Epithelial cell of esophagus (primary cell): ENCODE measurements at places on chromosomes 13 and 19.

DNA sequence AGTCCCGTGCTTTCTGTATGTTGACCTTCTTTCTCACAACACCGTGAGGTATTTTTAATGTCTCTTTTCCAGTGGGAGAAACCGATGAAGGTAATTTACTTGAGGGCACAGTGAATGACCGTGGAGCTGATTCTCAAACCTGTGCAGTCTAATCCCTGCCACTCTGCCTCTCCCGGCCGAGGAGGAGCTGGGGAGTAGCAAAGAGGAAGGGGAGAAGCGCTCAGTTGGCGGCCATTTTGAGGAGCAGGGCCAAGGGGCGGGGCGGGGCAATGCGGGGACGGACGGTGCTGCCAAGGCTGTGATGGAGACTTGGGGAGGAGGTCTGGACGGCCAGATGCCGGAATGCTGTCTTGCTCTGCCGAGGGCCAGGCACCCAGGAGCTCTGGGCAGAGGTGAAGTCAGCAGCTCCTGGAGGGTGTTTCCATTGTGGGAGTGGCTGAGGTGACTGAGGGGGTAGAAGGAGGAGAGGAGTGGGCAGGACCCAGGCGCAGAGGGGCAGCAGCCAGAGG is 12.4 kb upstream of the RANBP3 start:
- no peak for DNase-seq

- DNase-seq, result no peak
Measured at GRCh38 chr13:23129331-23129730, 51.4 kb upstream of the SGCG start.

DNA sequence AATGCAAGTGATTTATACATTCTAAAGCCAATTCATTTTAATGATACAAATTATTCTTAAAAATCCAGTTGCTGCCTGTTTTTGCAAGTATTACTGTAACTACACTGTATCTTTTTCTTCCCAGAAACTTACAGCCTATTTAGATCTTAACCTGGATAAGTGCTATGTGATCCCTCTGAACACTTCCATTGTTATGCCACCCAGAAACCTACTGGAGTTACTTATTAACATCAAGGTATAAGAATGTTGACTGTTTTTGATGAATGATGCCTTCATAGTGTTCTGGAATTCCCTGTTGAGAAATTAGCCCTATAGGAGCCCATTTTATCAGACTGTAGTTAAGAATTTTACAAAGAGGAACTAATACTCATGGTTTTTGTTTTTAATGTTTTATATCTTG is 25.0 kb downstream of the ITM2B start:
- no peak for DNase-seq

DNA sequence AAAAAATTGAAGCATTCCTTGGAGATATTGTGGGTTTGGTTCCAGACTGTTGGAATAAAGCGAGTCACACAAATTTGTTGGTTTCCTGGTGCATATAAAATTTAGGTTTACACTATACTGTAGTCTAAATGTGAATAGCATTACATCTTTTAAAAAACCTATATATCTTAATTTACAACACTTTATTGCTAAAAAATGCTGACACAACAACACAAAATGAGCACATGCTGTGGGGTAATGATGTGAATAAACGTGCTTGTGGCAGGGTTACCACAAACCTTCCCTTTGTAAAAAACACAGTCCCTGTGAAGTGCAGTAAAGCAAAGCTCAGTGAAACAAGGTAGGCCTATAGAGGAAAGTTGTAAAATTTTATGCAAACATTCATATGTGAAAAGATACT is 27.7 kb downstream of the MPHOSPH8 start:
- no peak for DNase-seq

GRCh38 chr19:51727349-51727880 is 3.6 kb upstream of the HAS1 start:
- peak; percentile 68 for DNase-seq

DNA sequence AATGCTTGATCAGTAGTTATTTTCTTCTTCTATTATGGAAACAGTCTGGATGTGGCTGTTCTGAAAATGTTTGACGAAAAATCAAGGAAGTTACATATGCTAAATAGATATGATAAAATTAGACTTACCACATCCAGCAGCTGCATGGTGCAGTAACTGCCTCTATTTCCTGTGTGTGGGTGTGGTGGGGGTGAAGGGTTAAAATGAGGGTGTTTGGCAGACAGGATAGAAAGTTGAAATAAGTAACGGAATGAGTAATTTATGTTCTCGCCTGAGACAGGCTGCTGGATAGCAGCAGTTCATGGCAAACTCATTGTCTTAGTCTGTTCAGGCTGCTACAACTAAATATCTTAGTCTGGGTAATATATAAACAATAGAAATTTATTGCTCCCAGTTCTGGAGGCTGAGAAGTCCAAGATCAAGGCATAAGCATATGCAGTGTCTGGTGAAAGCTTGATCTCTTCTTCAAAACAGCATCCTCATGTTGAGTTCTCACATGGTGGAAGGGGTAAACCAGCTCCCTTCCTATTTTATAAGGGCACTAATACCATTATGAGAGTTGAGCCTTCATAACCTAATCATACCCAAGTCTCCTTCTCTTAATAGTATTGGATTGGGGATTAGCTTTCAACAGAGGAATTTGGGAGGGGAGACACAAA is 1248.9 kb downstream of the SLITRK5 start:
- no peak for DNase-seq

- DNase-seq, result no peak
Measured at GRCh38 chr13:37342205-37342604, 236.7 kb upstream of the CSNK1A1L start.

DNA sequence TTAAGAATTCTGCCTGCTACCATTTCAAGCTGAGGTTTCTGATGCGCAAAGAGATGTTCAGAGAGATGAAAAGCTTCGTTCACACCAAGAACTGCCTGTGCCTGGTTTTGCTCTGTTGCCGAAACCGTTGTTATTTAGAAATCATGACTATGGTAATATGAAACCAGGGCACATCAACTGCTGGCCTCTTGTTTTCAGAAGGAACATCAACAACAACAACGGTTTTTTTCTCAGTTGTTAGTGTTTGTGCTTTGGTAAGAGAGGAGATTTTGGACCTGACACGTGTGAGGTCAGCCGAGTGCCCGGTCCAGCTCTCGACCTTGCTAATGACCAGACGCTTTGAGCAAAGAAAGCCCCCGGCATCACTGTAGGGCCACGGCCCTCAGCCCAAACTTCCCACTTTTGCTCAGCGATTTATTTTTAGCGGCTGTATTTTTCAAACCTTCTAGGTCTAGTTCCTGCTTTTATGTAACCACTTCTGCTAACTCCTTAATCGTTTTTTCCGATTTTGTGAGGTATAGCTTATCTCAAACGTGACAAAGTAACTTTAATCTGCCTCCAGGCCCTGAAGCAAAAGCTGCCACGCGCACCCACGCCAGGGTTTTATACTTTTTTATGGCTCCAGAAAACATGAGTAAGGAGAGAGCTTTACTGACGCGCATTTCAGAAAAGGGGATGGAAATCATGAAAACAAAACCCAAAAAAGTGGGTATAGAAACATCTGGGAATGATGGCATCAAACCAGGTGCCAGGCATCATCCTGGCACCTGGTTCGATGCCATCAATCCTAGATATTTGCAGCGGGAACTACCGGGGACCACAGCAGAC is 42.0 kb downstream of the KLF2 start:
- no peak for DNase-seq

GRCh38 chr13:24247016-24247415 is 62.4 kb upstream of the C1QTNF9 start:
- DNase-seq, result no peak

- DNase-seq, result no peak
Measured at GRCh38 chr19:58548859-58549663, 5.2 kb downstream of the TRIM28 start.

GRCh38 chr19:1362387-1363257 is 21.1 kb upstream of the NDUFS7 start:
- DNase-seq, result no peak

DNA sequence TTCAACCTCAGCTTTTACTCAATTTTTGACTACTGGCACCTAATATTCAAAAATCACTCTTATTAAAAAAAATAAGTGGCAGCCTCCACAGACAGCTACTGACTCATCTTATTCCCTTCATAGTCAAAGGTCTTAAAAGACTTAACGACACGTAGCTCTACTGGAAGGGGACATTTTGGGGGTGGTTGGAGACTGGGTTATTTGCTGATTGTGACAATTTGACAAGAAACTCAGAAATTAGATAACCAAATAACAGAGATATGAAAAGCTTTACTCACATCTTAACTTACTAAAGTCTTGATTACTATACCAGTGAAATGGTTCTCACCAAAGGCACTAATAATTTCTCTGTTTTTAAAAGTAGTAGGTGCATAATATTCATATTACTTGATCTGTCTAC is 25.7 kb downstream of the UGGT2 start:
- DNase-seq, result no peak

- DNase-seq, result no peak
Measured at GRCh38 chr19:30450835-30451321, 78.7 kb downstream of the ZNF536 start.

GRCh38 chr13:23668562-23668961 is 98.3 kb downstream of the TNFRSF19 start:
- no peak for DNase-seq

- peak; percentile 82 for DNase-seq
Measured at GRCh38 chr19:55447421-55448174, 4.5 kb upstream of the SHISA7 start.

DNA sequence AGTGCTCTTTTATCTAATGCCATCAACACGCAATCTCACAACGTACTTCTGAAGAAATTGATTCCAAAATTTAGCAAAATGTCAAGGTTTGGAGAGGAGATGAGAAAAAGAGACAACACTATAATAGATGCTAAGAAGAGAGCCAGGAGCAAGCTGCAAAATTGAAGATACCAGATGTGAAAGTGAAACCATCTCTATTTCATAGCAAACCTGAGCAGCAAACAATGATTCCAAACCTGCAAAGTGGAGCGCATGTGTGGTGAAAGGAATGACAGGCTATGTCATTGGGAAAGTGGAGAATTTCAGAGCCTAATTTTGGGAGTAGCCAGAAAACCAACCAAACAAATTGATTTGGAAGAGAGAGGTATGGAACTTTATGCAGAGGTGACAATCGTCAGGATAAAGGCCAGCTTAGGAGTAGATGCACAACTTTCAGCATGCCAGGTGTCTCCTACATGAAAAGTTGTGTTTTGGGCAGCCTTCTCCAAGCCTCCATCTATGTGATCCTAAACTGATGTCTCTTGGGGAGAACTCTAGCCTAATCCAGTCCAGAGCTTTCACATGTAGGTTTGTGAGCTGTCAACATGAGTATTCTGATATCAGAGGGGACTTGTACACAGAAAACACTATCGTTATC is 158.4 kb upstream of the FNDC3A start:
- DNase-seq, result no peak

GRCh38 chr19:6740589-6741343 is 1.3 kb downstream of the TRIP10 start:
- peak; percentile 54 for DNase-seq

- no peak for DNase-seq
Measured at GRCh38 chr13:42549552-42549936, 24.4 kb upstream of the TNFSF11 start.

GRCh38 chr13:106568299-106569003 is 514 bp upstream of the ARGLU1 start:
- DNase-seq, result no peak

DNA sequence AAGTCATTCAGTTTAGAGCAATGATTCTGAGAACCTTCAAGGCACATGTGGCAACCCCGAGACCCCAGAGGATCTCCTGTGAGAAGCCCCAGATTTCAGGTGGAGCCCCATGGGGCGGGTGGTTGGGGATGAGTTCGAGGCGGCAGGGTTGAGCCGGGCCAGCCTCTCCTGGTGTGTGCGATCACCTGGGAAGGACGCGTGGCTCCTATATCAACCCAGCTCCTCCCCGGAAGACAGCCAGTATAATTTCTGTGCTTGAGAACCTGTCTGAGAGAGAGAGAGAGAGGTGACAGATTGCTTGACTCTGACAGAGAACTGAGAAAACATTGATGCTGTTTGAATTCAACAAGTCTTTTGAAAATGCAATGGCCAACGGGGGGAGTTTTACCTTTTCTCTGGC is 89.0 kb downstream of the TEX29 start:
- DNase-seq, result no peak

- no peak for DNase-seq
Measured at GRCh38 chr13:20521364-20522115, 4.1 kb downstream of the CRYL1 start.

DNA sequence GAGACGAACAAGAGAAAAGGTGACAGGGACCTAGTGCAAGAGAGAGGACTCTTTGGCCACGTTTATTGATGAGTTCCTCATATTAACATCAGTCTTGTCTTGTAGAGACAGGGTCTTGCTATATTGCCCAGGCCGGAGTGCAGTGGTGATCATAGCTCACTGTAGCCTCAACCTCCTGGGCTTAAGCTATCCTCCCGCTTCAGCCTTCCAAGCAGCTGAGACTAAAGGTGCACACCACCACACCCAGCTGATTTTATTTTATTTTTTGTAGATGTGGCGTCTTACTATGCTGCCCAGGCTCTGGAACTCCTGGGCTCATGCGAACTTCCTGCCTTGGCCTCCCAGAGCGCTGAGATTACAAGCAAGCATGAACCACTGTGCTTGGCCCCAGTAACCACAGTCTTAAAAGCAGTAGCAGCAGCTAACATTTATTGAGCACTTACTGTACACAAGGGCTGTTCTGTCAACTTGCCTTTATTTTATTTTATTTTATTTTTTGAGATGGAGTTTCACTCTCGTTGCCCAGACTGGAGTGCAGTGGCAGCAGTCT is 1.1 kb upstream of the SH2D3A start:
- DNase-seq, result no peak

DNA sequence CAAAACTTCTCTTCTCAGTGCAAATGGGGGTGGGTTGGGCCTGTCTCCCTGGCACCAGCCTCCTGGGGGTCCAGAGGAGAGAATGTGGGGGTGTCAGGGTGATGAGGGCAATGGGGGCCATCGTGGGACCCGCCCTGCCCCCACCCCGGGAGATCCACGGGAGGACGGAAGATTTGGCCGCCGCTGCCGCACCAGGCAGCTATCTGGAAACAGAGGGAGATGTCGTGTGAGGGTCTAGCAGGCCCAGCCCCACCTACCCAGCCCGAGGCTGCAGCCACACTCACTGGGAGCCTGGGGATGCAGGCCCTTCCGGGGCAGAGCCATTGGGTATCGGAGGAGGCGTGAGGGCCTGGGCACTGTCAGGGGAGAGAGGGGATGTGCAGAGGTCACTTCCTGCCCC is 1.8 kb upstream of the TMEM86B start:
- DNase-seq, result no peak

- DNase-seq, result peak; percentile 7
Measured at GRCh38 chr19:20038358-20039202, 725 bp downstream of the ZNF682 start.
